EL (cell line): ENCODE measurements at places on chromosomes 7 and 10.
A peak's percentile ranks its signal among the peaks of the same experiment; 100 is the strongest.

- DNase-seq, result no peak
These were observed 10.1 kb downstream of the ADD3 start for GRCh38 chr10:110017907-110018306.

GRCh38 chr10:33772370-33773252 is 438.1 kb upstream of the NRP1 start:
- DNase-seq, result no peak

- no peak for DNase-seq
These were observed 29.6 kb downstream of the SLC16A12 start for GRCh38 chr10:89505640-89506275.

DNA sequence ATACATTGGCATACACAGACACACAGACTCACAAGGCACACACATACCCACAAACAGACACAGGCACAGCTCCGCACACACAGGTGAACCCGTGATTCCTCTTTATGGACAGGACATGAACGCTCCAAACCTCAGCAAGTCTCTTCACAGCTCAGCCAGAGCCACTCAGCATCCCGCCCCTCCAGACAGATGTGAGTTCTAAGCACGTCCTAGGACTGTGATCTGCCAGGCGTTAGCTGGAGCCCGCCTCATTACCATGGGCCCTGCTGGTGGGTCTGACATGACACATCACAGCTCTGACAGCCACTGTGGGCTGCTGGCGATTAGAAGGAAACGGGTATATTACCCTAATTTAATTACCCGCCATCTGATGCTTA is 176.7 kb upstream of the PPP2R2D start:
- DNase-seq, result no peak

GRCh38 chr7:46990761-46991160 is 591.1 kb downstream of the TNS3 start:
- peak; percentile 26 for DNase-seq

- no peak for DNase-seq
These were observed 119.0 kb downstream of the SEC23IP start for GRCh38 chr10:120011359-120012130.

- DNase-seq, result no peak
These were observed 11.1 kb downstream of the ZNF316 start for GRCh38 chr7:6648066-6648814.

GRCh38 chr10:94282369-94282768 is 80.4 kb downstream of the NOC3L start:
- no peak for DNase-seq

GRCh38 chr7:46459942-46460341 is 538.9 kb upstream of the IGFBP3 start:
- DNase-seq, result no peak

DNA sequence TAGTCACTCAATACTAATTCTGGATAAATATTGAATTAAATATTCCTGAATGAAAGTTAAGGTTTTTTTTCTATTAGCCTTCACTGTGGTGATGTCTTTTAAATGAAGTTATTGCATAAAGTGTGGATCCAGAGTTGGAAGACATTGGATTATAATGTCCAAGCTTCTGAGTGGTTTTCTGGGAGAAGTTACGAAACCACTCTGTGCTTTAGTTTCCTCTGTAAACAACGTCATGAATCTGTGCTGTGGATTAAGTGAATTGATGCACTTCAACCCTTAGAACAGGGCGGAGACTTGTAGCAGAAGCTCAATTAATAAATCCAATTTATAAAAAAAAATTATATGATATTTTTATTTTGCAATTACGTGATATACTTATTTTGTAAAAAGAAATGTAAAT is 271.7 kb downstream of the BICC1 start:
- DNase-seq, result no peak

GRCh38 chr7:101816595-101817470 is 593 bp upstream of the CUX1 start:
- DNase-seq, result peak; percentile 38

- peak; percentile 68 for DNase-seq
These were observed 5.4 kb upstream of the HSPB1 start for GRCh38 chr7:76296743-76297740.

- no peak for DNase-seq
These were observed 249.8 kb upstream of the VSTM2A start for GRCh38 chr7:54292171-54292925.

DNA sequence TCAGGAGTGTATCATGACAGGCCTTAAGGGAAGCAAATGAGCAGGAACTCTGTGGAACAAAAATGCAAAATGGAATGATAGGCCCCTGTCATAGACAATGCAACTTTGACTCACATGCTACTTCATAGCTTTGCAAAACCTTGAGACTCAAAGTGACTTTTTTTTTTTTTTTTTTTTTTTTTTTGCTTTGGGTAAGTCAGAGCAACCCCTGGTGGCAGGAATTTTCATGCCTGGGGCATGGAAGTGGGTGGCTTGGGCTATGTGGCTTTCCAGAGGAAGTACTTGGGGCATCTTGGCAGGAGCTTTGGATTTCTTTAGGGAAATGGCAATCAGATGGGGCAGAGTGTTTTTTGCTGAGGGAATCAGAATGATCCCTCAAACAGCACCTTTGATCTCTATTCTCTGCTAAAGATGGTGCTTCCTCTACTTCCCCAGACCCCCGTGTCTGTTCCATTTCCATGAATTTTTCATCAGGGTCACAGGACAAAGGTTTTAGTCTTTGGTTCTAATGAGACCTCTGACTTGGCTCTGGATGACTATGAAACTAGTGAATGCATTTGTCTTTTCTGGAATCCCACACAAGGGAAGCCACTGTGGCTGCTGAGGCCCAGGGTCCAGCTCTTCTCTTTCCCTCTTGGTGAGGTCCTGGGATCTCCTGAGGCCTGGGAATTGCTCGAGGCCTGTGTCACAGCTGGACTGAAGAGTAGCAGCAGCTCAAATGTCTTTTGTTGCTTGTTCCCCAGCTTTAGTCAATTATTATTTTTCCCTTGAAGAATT is 62.8 kb downstream of the TACC2 start:
- DNase-seq, result peak; percentile 89

GRCh38 chr10:72011468-72011867 is 47.3 kb downstream of the CHST3 start:
- DNase-seq, result no peak

- DNase-seq, result no peak
These were observed 152.5 kb downstream of the LCOR start for GRCh38 chr10:96984541-96985131.

DNA sequence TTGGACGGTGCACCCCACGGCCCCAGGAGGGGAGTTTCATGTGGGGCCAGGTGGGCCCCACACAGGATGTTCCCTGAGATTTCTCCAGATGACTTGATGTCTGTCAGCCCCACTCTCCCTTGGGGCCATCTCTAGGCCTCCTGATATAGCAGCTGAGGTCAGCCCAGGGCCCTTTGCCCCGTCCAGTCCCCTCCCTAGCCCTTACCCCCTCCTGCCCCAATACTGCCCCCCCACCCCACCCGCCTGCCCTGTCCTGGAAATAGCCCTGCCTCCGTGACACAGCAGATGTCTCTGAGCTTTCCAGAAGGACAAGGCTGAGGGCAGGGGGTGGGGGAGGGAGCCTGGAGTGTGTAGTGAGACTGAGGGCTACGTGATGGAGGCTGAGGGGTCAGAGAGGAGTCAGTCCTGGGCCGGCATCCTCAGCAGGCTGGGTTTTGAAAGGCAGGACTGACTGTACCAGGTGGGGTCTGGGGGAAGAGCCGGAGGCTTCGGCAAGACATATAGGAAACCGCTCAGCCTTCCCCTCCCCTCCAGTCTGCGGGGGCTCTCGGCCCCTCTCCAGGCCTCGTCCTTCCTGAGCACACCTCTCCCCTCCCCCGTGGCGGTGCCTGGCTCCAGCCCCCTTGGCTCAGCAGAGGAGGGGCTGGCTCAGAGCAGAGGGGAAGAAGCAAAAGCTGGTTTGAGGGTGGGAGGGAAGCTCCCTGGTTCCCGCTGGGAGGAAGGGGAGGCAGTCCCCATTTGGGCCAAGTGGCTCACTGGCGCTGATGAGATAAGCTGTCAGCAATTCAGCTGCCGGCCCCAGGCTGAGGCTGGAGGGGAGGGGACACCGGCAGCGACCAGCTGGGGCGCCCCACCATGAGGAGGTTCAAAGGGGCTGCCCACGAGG is 2.0 kb downstream of the FLNC start:
- DNase-seq, result peak; percentile 56

- no peak for DNase-seq
These were observed 59.0 kb downstream of the ST7 start for GRCh38 chr7:117012284-117012683.

DNA sequence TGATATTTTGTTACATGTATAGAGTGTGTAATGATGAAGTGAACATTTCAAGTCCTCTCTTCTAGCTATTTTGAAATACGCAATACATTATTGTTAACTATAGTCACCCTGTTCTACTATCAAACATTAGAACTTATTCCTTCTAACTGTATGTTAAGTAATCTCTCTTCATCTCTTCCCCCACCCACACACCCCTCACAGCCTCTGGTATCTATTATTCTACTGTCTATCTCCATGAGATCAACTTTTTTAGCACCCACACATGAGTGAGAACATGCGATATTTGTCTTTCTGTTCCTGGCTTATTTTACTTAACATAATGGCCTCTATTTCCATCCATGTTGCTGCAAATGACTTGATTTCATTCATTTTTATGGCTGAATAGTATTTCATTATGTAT is 57.7 kb upstream of the EGR2 start:
- DNase-seq, result no peak

DNA sequence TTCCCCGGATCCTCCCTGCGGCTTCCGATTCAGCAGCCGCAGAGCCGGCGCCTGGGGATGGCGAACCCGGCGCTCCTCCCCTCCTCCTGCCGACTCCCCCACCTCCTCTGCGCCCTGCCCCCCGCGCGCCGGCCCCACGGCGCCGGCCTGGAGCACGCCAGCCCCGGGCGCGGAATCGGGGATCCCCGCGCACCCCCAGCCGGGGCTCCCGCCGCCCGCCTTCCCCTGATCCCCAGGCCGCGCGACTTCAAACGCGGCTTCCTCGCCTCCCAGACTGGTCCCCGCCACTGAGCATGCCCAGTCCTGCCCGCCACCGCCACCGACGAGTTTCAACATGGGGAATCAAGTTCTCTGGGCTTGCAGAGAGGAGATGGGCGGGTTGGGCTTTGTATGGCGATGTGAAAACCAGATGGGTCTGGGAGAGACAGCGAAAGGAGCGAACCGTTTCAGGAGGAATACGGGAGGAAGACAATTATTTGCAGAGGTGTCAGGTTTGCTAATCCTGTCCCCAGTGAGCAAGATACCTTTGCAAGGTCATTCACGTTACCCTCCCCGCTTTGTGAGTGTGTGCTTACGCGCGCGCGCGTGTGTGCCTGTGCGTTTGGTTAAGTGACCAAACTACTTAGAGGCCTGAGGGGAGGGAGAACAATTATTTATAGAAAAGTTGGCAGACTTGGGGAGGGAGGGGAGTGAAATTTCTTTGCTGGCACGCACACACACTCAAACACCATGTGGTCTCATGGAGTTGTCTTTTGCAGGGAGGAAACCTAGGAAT is at the start of gene PANK1:
PANK1 (minus strand) TSS at position 276 of the 775 bp plus-strand sequence. CDS start 351 bp downstream, outside the sequence.
- DNase-seq, result peak; percentile 80

GRCh38 chr10:112280205-112280921 is 2.8 kb upstream of the TECTB start:
- no peak for DNase-seq

DNA sequence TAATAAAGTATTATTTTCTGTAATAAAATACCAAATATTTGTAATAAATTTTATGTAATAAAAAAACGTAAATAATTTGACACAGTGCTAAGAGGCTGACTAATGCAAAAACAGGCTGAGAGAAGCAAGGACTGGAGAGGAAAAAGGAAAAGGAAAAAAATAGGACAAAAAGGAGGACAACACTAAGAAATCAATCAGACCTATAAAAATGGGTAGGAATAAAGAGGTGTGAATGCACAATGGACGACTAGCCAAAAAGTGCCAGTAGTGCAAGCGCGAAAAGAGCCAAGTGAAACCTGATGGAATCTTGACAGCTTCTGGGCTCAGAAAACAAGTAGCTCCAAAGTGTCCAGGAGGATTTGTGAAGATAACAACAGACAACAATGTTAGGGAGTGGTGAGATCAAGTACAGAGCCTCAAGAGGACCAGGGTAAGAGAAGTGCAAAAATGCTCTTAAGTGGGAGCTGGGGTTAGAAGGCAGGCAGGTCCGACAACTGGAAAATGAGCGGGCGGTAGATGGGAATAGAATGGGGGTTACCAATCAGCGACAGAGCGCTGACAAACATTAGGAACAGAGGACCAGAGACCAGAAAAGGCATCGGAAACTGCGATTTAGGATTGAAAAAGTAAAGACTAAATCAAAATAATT is 1.2 kb downstream of the BRAF start:
- peak; percentile 20 for DNase-seq

DNA sequence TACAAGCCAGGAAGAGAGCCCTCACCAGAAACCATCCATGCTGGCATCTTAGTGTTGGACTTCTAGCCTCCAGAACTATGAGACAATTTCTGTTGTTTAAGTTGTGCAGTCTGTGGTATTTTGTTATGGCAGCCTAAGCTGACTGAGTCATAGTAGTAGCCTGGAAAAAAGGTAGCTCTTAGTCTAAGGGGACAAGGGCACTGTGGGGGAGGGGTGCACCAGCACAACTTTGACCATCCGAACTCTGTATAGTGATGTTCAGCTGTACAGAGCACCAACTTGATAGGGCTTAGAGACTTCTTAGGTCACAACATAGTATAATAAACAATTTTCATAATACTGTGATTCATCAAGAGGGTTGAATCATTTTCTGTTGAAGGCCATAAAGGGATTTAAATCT is 14.3 kb downstream of the EIF4EBP2 start:
- DNase-seq, result peak; percentile 68

DNA sequence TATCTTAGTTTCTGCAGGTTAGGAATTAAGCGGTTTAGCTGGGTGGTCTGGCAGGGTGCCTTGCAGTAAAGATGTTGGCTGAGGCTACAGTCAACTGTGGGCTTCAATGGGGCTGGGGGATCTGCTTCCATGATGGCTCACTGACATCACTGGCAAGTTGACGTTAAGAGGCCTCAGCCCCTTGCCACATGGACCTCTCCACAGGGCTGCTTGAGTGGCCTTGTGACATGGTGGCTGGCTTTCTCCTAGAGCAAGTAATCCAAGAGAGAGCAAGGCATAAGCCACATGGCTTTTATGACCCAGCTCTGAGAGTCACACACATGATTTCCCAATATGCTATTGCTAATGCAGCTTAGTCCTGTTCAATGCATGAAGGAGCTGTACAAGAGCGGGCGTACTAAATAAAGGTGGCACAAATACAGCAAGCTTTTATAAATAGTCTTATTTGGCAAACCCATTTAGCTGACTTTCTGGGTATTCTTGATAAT is 109.1 kb downstream of the SEPTIN7 start:
- DNase-seq, result no peak

- peak; percentile 93 for DNase-seq
These were observed 262.8 kb upstream of the GRB10 start for GRCh38 chr7:51045319-51046102.

DNA sequence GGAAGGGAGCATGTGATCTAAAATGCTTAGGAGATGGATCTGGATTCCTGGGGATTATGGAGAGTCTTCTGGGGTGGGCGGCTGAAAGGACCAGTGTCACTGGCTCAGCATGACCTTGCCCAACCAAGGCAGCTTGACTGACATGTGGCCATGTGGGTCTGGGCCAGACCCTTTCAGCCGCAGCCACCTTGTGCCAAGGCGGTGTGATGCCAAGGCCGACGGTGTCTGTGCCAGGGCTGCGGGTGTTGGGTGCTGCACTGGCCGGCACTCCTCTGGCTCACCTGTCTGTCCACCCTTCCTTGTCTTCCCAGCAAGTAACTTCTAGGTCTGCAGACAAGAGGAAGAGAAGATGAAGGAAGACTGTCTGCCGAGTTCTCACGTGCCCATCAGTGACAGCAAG is 8.8 kb downstream of the DEPP1 start:
- DNase-seq, result no peak

GRCh38 chr7:156184164-156184563 is 371.9 kb upstream of the SHH start:
- no peak for DNase-seq
